Hematopoietic multipotent progenitor cell treated with erythropoietin and hydrocortisone succinate and interleukin-3 and kit ligand, for 17 days (in vitro differentiated cells): ENCODE measurements at places on chromosomes 16 and 17.

DNA sequence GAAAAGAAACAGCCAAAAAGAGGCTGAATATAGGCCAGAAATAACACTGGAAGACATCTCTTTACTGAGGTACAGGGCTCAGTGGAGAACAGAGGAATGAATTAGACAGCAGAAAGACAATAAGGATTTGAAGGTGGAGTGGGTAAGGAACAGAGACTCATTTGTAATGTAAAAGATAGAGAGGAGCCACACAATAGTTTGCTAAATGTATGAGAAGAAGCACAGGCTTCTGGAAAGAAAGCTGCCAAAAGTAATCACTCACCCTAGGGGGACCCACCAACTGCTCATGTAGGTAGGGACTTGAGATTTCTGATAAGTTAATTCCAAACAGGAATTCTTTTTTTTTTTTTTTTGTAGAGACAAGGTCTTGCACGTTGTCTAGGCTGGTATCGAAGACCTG, 186.8 kb downstream of the AATF start:
- no peak for DNase-seq

GRCh38 chr17:81568416-81568815, 16.3 kb upstream of the FAAP100 start:
- no peak for DNase-seq

DNA sequence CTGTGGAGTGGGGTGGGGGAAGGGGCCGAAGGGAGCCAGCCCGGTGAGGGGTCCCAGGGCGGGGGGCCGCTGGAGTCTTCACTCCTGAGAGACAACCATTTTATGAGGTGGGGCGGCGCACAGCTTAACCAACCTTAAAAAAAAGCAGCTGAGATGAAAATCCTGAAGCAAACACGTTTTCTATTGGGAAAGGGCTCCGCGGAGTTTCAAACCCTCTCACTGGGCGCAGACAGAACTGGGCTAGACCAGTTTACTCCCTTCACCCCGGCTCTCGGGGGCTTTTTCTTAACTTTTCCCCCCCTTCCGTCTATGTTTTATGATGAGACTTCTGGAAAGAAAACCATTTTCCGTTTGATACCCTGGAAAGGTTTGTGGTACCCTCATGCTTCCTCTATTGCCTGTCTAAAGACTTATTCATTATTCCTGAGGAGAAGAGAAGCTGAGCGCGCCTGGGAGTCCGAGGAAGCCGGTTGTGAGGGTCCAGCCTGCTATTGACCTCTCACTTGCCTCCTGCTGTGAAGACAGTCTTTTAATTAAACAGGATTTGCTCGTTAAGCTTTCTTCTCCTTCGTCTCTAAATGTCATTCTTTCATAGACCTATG, 482 bp upstream of the SSH2 start:
- no peak for DNase-seq

- no peak for DNase-seq
Measured at GRCh38 chr16:18853694-18854093, 52.3 kb upstream of the ARL6IP1 start.

DNA sequence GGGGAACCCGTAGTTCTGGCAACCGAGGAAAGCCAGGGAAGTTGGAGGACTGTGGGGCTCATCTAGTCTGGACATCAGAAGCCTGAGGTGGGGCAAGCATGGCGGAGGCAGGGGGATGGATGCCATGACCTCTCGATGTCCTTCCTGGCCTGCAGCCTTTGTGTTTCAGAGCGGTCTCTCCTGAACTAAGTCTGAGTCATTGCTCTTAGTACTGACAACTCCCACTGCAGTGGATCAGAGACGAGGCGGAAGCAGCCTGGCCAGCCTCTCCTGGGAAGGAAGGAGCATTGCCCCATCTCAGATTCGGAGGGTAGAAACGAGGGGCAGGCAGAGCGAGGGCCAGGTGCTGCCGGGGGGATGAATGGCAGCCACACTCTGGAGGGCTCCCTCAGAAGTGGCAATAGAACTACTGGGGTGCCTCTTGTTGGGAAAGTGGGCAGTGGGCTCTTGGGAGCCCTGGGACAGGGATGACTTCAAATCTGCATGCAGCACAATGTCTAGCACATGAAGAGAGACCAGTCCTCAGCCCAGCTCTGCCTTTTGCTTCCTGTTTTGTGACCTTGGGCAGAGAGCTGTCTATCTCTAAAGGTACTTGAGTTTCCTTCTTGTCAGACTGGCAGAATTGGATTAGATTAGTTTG, 3.6 kb upstream of the STAC2 start:
- DNase-seq = no peak

- DNase-seq = no peak
Measured at GRCh38 chr16:79994418-79994817, 393.9 kb upstream of the MAF start.

GRCh38 chr17:79038545-79039135, 14.7 kb downstream of the C1QTNF1 start:
- no peak for DNase-seq

GRCh38 chr17:80138856-80139426, 8.0 kb downstream of the EIF4A3 start:
- DNase-seq = no peak

DNA sequence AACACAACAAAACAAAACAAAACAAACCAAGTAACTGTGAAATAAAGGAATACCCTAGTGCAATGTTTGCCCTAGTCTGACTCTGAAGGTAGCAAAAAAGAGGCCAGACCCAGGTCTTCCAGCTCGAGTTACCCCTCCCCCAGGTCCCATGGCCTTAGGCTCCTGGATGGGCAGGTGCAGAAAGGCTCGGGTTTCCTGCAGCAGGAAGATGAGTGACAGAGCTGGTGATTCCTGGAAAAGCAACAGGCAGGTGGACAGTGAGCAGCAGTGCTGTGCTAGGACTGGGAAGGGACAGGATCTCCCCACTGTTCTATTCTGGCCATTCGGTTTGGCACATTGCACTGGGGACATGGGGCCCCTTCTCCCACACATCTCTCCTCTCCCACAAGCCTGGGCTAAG, 42.9 kb upstream of the MRTFB start:
- no peak for DNase-seq

GRCh38 chr17:19672009-19672750, 23.6 kb downstream of the ALDH3A2 start:
- no peak for DNase-seq

- no peak for DNase-seq
Measured at GRCh38 chr17:38511150-38512108, 83.2 kb downstream of the ARHGAP23 start.

- no peak for DNase-seq
Measured at GRCh38 chr17:75390982-75391381, 14.5 kb downstream of the GRB2 start.

DNA sequence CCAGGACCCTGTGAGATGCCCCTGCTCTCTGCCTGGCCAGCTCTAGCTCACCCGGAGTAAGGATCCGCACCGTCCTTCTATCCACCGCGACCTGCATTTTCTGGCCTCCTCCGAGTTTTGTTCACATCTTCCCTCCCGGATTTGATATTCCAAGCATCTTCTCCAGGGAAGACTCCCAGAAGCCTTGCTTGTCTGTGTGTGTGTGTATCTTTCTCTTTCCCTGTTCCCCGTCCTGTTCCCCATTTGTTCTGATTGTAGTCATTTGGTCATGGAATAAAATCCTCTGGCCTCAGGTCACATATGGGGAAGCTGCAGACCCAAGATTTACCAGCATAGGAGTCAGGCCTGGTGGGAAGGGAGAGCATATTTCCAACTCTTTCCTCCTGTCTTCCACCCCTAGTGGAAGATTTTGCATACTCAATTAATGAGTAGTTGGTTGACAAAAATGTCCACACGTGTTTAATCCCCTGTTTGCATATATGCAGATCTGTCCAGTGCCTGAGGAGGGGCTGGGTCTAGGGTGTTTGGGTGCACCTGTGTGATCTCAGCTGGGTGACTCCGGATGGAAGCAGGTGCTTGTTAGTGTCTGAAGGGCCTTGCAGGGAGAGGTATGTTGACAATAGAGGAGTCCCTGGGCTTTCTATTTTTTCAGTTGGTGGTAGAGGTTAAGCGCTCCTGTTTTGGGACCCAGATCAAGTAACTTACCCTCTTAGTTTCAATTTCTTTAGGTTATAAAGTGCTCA, 1.9 kb downstream of the PRAC1 start:
- DNase-seq = no peak

DNA sequence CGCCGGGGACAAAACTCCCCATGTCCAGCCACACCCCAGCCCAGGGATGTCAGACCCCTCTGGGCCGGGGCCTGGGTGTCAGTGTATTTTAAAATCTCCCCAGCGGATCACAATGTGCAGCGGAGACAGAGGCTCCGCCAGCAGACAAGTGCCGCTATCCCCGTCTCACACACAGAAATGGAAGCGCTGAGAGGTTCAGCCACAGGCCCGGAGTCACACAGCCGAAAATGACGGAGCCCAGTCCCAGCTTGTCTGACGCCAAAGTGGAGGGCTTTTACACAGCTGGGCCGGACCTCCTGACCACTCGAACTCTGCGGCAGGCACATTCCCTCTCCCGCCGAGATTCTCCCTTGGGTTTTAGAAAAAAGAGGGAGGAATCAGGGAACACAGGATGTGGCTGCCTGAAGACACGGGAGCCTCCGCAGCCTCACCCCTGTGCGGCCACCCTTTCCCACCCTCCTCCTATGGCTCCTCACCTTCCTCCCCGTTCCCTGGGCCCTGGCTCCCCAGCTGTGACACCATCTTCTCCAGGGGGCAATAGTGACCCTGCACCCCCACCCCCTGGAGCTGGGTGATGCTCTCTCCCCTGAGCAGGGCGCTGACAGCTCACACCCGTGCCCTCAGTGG, 6.8 kb upstream of the OSGIN1 start:
- DNase-seq = no peak

GRCh38 chr17:32452281-32452680, 8.0 kb downstream of the PSMD11 start:
- DNase-seq = no peak

DNA sequence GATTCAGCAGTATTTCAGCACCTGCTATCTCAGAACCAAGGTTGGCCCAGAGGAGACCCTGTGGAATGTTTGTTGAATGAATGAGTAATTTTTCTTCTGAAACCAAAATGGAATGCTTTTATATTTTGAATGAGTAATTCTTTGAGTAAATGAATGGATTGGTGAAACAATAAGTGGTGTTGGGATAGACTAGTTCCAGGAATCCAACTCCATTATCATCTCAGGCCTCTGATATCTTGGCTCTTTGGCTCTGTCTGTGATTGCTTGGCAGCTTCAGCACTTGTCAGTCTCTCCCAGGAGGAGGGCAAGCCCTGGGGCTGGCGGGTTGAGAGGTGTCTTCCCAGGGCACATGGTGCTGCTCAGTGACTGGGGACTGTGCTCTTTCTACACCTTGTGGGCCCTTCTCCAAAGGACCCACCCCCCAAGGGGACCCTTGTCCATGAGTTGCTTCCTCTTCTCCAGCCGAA, 284.4 kb upstream of the FOXF1 start:
- no peak for DNase-seq

GRCh38 chr16:31099860-31100638, 5.5 kb upstream of the VKORC1 start:
- peak; percentile 45 for DNase-seq

DNA sequence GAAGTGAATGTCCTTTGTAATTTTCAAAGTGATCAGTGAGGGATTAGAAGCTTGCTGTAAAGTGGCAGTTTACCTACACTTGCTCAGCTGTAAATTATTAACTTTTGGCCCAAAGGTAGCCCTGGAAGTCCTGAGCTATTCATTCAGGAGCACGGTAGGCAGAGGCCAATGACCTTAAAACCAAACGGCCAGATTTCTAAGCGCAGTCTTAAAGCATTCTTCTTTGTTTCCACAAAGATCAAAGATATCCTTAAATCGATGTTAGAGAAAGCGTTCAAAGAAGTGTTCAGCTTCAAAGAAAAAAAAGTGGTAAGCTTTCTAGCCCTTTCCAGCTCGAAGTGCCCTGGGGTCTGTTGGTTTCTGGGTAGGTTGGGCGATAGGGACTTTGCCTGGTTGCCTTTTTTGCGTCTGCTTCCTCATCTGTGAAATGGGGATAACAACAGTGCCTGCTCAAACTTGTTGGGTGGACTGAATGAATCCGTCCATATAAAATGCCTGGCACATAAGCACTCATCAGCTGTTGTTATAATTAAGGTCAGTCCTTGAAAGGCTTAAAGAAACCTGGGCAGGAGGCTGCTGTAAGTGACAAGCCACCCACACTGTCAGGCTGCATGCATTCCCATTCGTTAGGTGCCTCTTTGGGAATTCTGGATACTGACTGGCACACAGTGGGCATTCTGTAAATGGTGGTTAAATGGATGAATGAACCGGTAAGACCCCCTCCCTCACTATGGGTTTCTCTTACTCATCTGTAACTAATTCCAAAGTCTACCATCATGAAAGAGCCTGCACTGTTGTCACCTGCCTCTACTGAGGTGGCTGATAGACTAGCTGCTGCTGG, 113.2 kb downstream of the PRKCA start:
- no peak for DNase-seq

DNA sequence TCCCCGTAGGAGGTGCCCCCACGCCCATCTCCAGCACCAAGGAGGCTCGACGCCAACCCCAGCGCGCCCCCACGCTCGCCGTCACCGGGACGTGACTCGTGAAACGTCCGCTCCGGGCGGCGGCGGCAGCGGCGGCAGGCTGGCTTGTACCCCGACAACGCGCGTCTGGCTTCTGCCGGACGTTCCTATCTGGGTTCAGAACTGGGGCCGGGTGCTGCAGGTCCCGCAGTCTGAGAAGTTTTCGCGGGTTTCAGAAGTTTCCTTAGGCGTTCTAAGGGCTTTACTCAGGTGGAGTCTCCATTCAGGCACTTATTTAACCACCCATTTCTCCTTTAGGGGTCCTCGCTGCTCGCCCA, 672 bp upstream of the ALKBH5 start:
- no peak for DNase-seq

- no peak for DNase-seq
Measured at GRCh38 chr17:4008082-4008435, 43.8 kb upstream of the ATP2A3 start.

- no peak for DNase-seq
Measured at GRCh38 chr16:10206215-10206614, 24.0 kb upstream of the GRIN2A start.

GRCh38 chr16:3861808-3862451, 18.6 kb downstream of the CREBBP start:
- DNase-seq = no peak

DNA sequence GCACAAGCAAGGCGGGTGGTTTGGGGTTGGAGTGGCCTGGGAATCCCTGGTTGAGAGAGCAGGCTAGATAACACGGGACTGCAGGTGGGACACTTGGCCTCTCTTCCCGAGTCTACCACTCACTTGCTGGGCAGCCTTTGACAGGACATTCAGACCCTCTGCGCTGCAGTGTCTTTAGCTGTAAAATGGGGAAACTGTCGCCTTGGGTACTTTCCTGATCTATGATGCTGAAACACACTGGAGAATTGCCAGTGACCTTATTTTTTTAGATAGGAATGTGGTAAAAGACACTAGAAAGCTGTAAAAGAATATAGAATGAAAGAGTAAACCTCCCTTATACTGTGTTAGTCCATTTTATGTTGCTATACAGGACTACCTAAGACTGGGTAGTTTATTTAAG, 30.5 kb downstream of the KSR1 start:
- no peak for DNase-seq

- DNase-seq = no peak
Measured at GRCh38 chr17:79946352-79947231, 89.1 kb downstream of the TBC1D16 start.
